Esophagus squamous epithelium (tissue), 5 donors: ENCODE measurements at places on chromosomes 13 and 19.

- no peak for DNase-seq
Observed at GRCh38 chr19:3378352-3379150, 12.2 kb downstream of the NFIC start.

DNA sequence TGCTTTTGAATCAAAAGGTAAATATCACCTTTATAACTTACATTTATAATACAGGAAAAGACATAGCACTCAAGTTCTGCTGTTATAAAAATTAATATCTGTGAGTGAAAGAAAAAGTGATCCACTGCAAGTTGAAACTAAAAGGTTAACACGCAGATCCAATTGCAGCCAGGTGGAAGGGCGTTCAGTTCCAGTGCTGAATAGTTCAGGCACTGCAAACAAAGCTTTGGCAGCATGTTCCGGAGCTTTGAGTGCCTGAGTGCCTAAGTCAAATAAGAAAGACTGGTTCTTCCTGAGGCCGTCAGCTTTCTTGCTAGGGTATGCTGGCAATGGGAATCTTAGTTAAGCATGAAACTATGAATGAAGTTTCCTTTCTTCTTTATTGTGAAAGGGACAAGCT lies 200.3 kb downstream of the LMO7 start:
- no peak for DNase-seq

- DNase-seq = no peak
Observed at GRCh38 chr13:96678801-96679200, 315.5 kb downstream of the OXGR1 start.

GRCh38 chr19:32711747-32712146 lies 7.8 kb upstream of the TDRD12 start:
- no peak for DNase-seq

DNA sequence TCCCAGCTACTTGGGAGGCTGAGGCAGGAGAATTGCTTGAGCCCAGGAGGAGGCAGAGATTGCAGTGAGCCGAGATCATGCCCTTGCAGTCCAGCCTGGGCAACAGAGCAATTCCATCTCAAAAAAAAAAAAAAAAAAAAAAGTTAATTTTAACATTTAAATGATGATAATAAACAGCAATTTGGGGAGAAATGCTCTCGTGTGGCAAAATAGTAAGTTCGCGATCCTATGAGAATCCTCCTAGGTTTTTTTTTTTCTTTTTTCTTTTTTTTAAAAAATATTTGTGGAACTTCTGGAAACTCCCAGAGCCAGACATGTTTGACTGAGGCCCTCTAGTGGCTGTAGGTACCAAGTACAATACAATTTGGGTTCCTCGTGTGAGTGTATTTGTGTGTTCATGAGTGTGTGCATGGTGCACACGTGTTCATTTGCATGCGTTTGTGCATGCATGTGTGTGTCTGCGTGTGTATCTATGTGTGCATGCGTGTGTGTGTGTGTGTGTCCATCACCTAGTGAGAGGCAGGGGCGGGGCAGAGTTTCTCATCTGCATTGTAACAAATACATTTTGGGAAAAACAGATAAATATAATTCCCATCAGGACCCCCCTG lies 31.2 kb downstream of the TMPRSS9 start:
- no peak for DNase-seq

DNA sequence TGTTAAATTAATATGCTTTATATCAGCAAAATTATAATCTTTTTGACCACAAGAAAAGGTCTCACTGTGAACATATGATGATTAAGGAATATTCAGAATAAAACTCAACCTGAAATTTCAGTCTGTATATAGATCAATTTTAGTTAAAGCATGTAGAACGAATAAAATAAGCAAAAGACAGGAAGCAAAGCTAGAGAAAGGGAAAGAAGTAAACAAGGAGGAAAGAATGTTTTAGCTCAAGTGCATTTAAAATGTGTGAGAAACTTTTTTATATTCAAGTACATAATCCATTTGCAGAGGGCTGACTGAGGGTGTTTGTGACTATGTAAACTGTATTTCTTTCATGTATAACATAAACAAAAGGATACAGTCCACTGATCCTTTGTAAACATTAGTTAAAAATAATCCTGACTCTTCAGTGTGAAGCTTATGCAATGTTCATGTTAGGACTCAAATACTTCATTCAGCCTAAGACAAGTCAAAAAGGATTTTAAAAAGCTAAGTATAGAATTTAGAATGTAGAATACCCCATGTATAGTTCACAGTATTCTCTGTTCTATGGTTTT lies 472.1 kb downstream of the DIAPH3 start:
- no peak for DNase-seq

DNA sequence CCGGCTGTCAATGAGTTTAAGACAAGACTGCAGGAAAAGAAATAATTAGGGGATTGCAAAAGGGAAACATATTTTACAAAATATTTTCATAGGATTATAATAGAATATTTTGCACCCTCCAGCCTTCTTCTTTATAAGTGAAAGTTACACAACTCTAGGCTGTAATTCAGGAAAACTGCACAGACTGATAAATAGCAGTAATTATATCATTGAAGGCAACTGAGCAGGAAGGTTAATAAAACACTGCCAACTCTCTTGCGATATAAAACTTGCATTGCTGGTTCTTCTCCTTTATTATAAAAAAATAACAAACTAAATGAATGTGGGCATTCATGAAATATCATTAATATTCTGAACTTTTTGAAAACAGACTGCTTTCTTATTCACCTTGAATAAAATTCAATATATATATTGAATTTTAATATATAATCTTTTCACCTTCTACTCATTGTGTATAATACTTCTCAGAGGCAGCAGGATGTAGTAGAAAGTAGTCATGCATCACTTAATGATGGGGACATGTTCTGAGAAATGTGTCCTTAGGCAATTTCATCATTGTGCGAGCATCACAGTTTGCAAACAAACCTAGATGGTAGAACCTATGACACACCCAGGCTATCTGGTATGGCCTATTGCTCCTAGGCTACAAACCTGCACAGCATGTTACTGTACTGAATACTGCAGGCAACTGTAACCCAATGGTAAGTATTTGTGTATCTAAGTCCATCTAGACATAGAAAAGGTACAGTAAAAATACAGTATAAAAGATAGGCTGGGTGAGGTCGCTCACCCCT lies 24.9 kb upstream of the STARD13 start:
- no peak for DNase-seq

DNA sequence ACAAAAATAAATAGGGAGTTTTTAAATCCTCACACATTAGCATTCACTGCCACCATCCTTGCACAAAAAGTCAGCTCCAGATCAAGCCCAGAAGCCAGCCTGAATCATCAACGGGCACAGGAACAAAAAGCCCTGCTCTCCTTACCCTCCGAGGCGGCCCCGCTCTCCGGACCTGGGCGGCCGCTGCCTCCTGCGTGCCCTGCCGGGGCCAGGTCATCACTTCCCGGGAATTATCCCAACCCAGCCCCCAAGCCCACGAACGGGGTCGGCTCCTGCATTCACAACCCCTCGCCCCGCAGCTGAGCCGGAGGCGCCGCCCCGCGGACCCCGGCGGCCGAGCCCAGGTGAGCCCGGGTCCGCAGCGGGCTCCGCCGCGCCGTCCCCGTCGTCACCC lies 754 bp downstream of the DNAJB1 start:
- no peak for DNase-seq

DNA sequence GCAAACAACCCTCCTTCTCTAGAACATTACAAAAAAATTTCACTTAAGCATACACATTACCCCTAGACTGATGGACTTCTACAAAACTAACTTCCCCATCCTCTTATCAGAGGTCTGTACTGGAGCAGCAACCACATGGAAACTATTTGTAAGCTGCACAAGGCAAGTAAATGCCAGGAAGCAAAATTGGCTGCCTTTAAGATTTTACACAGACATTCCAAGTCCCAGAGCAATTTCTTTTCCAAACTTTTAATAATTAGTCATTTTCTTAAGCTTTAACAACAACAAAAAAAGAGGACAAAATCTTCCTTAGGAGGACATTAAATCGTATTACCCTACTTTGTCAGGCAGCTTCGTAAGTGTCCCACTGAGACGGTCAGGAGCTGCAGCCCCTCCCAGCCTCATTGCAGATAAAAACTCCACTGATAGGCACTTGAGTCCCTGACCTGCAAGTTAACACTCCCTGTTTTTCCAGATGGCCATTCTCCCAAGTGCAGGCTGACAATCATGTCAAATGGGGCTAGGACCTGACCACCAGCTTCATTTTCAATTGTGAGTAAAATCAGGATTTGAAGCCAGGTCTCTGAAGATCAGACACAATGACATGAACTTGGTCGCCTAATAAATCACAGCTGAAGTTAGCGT lies 680.1 kb downstream of the DIAPH3 start:
- no peak for DNase-seq

DNA sequence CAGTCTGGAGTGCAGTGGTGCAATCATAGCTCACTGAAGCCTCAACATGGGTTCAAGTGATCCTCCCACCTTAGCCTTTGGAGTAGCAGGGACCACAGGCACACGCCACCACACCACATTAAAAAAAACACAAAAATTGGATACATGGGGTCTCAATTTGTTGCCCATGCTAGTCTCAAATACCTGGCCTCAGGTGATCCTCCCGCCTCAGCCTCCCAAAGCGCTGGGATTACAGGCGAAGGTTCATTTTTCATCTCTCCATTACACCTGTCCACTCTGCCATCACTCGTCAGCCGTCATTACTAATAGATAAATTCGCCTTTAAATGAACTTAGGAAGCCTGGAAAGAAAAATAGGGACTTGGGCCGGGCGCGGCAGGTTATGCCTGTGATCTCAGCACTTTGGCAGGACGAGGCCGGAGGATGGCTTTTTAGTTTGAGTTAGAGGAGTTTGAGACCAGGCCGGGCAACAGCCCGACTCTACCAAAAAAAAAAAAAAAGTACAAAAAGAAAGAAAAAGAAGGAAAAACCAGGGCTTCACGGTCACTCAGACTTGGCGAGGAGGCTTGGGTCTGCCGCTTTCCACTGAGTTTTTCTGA lies 685 bp upstream of the SUPT5H start:
- no peak for DNase-seq

DNA sequence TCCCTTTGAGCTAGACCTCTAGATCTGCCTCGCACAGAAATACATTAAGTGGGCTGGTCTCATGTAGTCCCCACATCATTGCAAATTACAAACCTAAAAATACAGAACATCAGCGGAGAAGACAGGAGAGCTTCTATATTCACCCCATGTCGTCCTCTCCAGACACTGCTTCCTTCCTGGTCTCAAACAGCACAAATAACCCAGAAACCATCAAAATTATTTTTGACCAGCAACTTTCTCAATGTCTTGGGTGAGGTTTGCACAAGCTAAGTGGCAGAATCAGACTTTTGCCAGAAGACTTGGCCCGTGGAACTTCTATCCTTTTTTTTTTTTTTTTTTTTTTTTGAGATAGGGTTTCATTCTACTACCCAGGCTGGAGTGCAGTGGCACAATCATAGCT lies 28.2 kb downstream of the CLEC17A start:
- DNase-seq = no peak

DNA sequence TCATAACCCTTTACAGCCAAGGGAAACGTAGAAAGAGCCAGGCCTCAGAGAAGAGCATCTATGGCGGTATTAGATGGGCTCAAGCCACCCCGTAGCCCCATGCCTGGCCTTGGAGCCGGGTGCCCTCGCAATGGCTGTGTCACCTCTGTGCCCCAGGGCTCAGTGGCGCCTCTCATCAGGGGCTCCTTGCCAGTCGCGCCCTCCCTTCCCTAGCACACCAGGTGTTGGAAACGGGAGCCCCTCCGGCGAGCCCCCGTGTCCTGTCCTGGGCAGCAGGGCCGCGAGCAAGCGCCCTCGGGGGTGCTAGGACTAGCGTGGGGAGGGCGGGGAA lies 453 bp downstream of the ZNF256 start:
- DNase-seq = no peak

GRCh38 chr13:40506592-40507446 lies 159.6 kb downstream of the FOXO1 start:
- DNase-seq = no peak

- no peak for DNase-seq
Observed at GRCh38 chr19:19661675-19662251, 1.7 kb downstream of the ATP13A1 start.

DNA sequence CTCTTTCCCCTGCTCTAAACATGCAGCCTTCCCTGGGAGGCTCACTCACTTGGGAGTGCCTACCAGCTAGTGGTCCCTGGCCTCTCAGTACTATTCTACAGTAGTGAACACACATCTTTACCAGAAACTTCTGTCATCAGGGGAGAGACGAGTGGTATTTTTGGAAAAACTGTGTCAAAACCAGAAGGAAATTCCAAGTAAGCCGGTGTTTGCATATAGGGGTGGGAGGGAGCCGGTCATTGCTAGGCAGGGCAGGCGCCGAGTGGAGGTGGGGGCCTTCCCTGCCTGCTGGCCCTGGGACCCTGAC lies 7.0 kb downstream of the RPS9 start:
- DNase-seq = no peak

GRCh38 chr19:48506138-48506733 lies 5.4 kb downstream of the LMTK3 start:
- no peak for DNase-seq

DNA sequence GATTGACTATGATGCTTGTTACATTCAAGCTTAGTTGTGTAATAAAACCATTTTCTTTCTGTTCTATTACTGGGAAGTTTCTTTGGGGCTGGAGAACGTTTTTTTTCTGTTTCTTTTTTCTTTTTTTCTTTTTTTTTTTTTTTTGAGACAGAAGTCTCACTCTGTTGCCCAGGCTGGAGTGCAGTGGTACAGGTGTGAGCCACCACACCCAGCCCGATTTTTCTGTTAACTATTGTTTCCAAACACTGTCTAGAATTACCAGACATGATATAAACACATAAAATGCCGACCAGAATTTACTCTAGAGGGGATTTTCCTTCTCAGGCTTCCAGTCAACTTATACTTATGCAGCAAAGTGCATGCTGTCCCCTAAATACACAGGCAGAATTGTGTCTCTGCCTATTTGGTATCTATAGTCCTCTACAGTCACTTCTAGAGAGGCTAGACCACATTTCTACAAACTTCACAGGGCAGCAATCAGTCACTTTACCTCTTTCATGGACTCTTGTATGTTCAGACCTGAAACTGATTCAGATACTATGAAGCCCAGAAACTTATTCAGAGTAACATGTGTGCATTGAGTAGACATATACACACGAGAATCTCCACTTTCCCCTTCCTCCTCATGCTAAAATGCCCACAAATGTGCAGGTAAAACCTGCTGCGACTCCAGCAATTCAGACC lies 121.2 kb downstream of the ZNF737 start:
- no peak for DNase-seq

GRCh38 chr13:97978651-97979050 lies 25.2 kb downstream of the IPO5 start:
- DNase-seq = no peak

DNA sequence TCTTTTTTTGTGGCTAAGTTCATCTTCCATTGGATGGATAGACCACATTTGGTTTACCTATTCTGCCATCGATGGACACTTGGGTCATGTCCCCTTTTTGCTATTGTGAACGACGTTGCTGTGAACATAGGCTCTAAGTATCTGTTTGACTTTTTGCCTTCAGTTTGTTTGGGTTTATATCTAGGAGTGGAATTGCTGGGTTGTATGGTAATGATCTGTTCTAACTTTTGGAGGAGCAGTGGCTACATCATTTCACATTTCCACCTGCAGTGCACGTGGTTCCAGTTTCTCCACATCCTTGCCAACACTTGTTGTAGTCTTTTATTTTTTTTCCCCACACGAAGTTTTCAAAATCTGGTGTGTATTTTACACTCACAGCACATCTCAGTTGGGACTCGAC lies 21.7 kb downstream of the BICRA start:
- DNase-seq = no peak

- no peak for DNase-seq
Observed at GRCh38 chr13:104785952-104786351, 1719.7 kb upstream of the SLC10A2 start.
